CD4-positive, alpha-beta memory T cell (primary cell): ENCODE measurements at places on chromosomes 13 and 19.

GRCh38 chr13:59538512-59538911 is 625.2 kb downstream of the DIAPH3 start:
- DNase-seq, result no peak

GRCh38 chr13:49657241-49657641 is 28.9 kb downstream of the ARL11 start:
- DNase-seq, result no peak

DNA sequence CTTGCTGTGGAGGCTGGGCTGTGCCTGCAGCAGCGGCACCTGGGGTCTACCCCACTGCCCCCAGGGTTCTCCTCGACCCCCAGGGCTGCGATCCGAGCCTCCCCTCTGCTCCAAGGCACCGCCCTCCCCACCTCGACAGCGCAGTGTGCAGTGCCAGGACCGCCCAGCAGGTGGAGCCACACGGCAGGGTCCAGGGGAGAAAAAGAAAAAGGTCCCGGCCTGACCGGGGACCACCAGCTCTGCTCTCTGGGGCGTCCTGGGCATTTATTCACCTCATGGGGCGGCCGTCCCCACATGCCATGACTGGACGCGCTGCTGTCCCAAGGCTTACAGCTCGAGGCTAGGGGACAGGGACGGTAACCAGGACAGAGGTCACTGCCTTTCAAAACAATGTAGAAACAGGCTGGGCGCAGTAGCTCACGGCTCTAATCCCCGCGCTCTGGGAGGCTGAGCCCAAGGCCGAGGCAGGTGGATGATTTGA is 10.6 kb downstream of the REXO1 start:
- peak; percentile 64 for DNase-seq

DNA sequence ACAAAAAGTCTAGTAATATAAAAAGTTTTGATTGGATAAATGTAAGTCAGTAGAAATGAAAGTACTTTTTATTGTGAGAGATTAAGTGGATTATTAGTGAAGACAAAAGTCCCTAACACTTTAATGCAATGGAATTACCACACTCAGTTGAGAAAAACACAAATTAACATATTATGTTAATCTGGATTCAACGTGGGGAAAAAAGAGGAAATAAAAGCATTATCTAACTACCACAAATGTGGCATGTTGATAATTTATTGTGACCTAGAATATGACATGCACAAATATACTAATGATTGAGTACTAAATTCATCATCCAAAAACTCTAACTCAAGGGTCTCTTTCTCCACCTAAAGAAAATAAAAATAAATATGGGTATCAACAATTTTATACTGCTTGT is 41.5 kb downstream of the FOXO1 start:
- DNase-seq, result no peak

GRCh38 chr13:42602906-42603305 is 29.0 kb downstream of the TNFSF11 start:
- DNase-seq, result no peak

GRCh38 chr13:73983109-73983508 is 151.1 kb downstream of the KLF12 start:
- DNase-seq, result no peak

DNA sequence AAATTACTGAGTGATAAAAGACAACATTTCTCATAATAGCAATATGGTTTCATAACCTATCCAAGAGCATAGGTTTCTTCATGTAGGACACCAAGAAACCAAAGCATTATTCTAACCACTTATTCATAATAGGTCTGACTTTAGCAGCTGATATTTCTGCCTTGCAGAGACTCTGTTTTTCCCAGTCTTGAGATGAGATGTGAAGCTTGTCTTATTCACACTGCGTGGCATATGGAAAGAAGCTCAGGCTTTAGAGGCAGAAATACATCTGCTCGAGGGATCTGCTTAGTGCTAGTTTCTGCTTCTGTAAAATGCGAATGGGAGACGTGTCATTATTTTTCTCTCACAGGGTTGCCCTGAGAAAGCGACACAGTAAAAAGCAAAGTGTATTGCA is 232.0 kb upstream of the SPRY2 start:
- DNase-seq, result no peak

- DNase-seq, result peak; percentile 34
Observed at GRCh38 chr19:41530761-41531301, 45.1 kb upstream of the CEACAM21 start.

DNA sequence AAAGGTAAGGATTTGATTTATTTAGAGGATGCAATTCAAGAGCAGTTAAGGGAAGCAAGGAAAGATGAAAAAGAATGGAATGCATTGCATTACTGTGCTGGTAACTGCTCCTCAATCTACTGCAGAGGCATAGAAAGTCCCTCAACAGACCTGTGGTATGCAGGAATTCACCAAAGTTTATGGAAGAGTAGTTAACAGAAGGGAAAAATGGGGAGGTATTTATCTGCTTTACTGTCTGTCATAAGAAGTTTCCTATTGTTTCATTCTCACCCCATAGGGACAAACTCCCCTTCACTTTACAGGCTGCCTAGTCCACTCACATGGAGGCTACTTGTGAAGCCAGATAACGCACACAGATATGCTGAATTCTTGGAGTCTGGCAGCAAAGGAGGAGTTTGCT is 354.9 kb upstream of the SPRY2 start:
- no peak for DNase-seq

DNA sequence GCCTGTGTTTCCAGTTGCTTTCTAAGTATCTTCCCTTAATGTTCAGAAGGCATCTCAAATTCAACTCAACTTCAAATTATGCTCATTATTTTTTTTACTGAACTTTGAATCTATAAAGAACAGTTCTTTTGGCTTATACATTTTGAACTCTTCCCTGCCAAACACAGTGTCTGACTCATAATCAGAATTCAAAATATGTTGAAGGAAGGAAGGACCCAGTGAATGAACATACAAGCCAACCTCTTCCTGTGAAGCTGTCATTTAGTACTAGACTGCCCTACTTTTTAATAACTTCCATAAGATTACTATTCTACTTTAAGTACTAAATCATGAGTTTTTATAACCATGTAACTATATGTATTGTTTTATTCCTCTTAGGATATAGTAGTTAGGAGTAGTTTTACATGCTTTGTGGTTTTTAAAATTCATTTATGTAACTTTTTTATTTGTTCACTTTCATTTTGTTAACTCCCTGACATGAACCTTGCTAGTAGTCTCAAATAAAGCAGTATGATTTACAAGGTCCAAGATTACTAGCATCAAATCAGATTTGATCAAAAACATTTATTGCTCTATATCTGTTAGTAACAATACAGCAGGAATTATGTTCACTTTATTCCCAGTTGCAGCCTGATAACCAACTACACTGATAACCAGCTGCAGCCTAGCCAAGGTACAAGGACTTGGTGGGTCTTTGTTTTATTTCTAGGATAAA is 6.4 kb downstream of the NUDT15 start:
- DNase-seq, result no peak

DNA sequence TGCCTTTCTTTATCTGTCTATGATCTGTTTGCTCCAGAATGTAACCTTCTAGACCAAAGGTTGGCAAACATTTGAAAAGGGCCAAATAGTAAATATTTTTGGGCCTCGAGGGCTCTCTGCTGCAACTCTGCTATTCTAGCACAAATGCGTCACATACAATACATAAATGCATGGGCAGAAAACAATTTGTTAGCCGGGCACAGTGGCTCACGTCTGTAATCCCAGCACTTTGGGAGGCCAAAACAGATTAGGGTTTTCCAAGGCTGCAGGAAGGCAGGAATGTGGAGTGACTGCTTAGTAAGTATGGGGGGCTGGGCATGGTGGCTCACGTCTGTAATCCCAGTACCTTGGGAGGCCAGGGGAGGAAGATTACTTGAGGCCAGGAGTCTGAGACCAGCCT is 21.9 kb upstream of the EVI5L start:
- no peak for DNase-seq

DNA sequence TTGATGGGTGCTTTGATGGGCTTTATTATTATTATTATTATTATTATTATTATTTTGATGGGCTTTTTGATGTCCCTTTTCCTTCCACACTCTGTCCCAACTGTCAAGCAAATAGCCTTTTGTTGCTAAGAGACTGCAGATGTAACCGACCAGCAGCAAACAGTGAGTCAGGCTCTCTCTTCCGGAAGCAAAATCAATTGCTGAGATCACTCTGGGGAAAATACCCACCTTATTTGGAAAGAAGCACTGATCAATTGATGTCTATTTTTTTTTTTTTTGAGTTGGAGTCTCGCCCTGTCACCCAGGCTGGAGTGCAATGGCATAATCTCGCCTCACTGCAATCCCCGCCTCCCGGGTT is 2.9 kb downstream of the LDLR start:
- DNase-seq, result peak; percentile 81

DNA sequence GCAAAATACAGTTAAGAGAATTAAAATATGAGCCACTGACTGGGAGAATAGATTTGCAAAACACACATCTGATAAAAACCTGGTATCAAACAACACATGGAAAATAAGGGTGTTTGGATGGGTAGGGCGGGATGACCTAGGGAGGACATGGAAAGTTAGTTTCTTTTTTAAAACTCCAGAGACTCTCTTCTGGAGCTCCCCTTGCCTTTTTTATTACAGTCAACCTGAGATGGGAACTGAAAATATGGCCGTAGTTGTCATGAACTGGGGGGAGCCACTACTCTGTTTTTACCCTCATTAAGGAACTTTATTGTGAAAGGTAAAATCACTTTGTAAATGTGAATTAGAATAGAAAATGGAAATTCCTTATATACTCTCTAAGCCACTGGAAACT is 113.0 kb downstream of the ATP11A start:
- DNase-seq, result no peak

- no peak for DNase-seq
Observed at GRCh38 chr13:55263045-55263444, 1877.7 kb upstream of the PRR20A start.

DNA sequence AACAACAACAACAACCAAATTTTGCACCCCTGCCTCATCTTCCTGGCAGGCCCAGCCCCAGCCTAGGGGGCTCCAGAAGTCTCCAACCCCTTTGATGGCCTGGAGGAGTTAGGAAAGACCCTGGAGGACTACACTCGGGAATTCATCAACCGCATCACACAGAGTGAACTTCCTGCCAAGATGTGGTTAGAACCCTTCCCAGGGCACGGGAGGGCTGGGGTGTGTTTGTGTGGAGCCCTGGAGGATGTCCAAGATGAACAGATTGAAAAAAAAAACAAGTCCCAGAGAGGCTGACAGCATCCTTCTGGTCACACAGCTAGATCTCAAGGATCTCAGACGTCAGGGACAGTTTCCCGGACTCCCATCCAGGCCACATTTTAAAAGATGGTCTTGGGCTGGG is 13.3 kb downstream of the APOC1 start:
- no peak for DNase-seq

- DNase-seq, result no peak
Observed at GRCh38 chr13:90958866-90959265, 388.6 kb upstream of the MIR17HG start.

- no peak for DNase-seq
Observed at GRCh38 chr13:43433691-43434141, 353.1 kb downstream of the ENOX1 start.

DNA sequence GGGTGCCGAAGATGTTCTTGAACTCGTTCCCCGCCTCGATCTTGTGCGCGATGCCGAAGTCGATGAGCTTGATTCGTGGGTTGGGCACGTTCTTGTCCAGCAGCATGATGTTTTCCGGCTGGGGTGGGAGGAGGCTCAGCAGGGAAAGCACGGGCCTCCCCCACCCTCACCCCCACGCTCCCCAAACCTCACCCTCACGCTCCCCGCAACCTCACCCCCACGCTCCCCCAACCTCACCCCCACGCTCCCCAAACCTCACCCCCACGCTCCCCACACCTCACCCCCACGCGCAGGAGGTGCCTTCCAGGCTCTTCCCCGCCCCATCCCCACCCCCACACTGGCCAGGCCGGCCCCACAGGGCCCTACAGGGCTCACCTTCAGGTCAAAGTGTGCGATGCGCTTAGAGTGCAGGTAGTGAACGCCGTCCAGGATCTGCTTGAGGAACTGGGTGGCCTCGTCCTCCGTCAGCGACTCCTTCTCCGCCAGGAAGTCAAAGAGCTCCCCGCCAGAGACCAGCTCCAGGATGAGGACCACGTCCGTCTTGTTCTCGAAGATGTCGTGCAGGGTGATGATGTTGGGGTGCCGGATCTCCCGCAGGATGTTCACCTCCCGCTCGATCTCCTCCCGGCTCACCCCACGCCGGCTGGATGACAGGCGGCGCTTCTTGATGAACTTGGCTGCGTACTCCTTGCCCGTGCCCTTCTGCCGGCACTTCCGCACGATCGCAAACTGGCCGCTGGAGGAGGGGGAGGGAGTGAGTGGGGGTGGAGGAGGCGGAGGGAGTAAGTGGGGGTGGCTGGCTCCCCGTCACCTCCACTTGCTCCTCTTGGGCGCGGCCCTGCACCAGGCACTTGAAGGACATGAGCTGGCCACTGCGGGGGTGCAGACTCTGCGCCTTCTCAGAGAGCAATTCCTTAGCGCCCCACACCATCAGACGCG is 6.4 kb downstream of the DAPK3 start:
- DNase-seq, result no peak

DNA sequence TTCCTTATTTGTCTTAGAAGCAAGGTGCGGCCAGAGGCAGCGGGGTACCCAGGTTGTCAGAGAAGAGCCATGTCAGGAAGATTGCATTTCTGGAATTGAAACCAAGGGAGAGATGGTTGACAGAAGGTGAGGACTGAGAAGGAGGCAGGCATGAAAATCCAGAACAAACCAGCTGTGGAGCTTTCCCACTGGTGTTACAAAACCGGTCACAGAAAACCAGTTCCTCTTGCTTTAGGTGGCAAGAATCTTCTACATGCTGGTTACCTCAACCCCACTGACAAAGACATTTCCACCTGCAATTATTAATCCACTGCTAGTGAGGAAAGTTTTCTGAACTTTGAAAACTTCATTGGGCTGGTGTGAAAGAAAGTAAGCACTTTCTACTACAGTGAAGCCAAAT is 64.0 kb upstream of the MED4 start:
- no peak for DNase-seq

DNA sequence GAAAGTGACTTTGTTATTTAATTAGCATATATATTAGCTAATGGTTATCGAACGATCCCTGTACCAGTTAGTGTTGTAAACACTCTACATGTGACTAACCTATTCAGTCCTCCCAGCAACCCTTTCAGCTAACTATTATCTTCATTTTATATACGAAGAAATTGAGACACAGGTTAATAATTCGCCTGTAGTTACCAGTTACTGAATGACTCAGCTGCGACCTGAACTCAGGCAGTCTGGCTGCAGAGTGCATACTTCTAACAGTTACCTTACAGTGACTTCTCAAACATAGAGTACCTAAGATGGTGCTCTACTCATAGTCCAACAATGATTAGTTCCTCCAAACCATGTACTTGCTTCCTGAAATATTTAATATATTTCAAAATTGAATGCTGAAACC is 117.7 kb downstream of the FNDC3A start:
- no peak for DNase-seq

- no peak for DNase-seq
Observed at GRCh38 chr13:79245937-79246577, 160.0 kb downstream of the RBM26 start.
